Stimulated activated CD4-positive, alpha-beta T cell treated with anti-CD3 and anti-CD28 coated beads, Interleukin-1b, Interleukin-23, amount 100 ng/mL, for 1 hour (primary cell): ENCODE measurements at places on chromosomes 4 and X.

GRCh38 chr4:47741200-47741599, 96.7 kb downstream of the CORIN start:
- no peak for DNase-seq

DNA sequence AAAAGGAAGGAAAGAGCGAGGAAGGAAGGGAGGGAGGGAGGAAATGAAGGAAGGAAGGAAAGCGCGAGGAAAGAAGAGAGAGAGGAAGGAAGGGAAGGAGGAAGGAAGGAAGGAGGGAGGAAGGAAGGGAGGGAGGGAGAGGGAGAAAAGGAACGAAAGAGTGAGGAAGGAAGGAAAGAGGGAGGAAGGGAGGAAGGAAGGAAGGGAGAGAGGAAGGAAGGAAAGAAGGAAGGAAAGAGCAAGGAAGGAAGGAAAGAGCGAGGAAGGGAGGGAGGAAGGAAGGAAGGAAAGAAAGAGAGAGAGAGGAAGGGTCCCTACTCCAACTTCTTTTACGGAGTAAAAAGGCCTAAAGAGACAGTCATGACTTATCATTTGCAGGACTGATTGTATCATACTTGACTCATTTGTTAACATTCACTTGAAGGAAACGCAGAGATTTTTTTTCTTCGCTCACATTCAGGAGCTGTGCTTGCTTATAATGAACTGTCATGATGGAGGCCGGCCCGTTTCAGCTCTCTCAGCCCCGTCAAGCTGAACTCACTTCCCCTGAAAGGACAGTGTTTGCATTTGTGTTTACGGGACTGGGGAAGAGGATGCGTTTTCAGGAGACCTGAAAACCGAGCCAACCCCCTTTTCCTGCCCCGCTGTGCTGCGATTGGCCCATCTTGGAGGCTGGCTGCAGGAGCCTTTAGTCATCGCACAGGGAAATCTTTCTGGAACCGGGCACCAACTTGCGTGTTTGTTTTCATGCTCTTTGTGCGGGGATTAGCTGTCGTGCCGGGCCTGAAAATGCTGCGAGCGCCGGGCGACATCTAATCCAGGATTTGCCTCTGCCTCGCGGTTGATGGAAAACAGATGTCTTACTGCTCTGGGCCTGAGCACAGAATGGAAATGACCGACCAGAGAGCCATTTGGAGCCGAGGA, 17.8 kb downstream of the TRIM2 start:
- no peak for DNase-seq

- no peak for DNase-seq
Observed at GRCh38 chr4:55730280-55730931, 89.2 kb upstream of the EXOC1L start.

DNA sequence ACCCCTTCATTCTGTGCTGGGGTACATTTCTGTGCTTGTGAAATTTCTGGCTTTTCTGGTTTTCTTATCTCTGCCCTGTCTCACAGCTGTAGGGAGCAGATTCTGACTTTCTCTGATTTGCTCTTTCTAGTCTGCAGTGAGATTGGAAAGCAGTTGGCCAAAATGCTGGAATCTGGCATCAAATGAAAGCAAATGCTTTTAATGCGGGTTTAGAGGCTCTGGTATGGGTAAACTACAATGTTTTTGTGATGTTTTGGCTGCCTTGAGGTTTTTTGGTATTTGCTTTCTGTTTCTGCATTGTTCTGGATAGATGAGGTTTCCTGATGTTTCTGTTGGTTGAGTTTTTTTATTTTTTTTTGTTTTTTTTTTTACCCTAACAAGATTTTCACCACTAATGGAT, 23.8 kb downstream of the SMIM20 start:
- no peak for DNase-seq

GRCh38 chr4:18536428-18536827, 514.9 kb upstream of the LCORL start:
- no peak for DNase-seq

GRCh38 chrX:281166-281999, at the start of gene PLCXD1:
TSS of gene PLCXD1 (plus strand) at chrX:281381. CDS start at chrX:284188, 2,807 bp downstream.
- DNase-seq, result no peak

DNA sequence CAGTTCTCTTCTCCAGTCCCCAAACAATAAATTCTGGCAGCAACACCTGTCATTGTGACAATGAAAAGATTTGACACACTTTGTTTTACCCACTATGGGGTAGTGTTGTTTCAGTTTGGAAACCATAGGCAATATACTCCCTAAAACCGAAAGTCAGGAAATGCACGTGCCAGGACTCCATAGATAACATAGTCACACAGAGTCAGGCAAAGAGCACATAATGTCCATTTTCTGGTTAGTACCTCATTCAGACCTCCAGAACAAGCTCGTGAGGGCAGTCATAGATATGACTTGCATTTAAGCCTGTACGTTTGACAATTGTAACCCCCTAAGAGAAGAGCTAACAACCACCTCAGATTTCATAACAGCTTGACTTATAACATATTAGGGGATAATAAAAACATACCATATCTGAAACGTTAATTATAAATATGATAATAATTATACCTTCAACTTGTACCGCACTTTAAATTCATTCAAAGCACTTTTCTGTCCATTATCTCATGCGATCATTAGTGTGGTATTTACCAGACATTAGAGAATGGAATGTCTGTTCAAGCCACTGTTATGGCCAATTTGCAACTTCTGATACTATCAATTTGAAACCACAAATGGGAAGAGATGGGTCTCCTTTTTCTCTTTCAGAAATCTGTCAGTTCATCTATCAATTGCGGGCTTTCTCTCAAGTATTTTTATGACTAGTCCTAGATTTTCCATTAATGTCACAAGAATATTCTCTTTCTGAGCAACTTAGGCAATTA, 147.4 kb downstream of the LDB2 start:
- no peak for DNase-seq

GRCh38 chrX:80766916-80767315, 42.8 kb downstream of the BRWD3 start:
- DNase-seq, result no peak

DNA sequence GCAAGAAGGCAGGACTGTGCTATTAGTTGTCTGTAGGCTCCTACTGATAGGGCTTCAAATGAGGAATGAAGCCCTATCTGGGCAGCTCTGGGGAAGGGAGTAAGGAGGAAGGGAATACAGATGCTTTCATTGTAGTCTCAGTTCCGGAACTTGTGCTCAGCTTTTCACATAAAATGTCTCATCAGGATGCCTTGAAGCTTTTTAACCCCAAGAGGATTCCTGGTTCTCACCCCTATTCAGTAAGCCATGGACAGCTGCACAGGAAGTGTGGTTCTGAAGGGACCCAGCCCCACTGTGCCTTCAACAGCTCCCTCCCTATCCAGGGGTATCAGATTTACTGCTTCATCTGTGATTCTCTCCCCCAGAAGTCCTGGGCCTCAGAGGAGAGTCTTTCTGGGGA, 5.0 kb downstream of the ARMCX5 start:
- no peak for DNase-seq

- no peak for DNase-seq
Observed at GRCh38 chrX:28303486-28303885, 283.8 kb upstream of the IL1RAPL1 start.

- no peak for DNase-seq
Observed at GRCh38 chr4:87037671-87038334, 103.0 kb downstream of the AFF1 start.

DNA sequence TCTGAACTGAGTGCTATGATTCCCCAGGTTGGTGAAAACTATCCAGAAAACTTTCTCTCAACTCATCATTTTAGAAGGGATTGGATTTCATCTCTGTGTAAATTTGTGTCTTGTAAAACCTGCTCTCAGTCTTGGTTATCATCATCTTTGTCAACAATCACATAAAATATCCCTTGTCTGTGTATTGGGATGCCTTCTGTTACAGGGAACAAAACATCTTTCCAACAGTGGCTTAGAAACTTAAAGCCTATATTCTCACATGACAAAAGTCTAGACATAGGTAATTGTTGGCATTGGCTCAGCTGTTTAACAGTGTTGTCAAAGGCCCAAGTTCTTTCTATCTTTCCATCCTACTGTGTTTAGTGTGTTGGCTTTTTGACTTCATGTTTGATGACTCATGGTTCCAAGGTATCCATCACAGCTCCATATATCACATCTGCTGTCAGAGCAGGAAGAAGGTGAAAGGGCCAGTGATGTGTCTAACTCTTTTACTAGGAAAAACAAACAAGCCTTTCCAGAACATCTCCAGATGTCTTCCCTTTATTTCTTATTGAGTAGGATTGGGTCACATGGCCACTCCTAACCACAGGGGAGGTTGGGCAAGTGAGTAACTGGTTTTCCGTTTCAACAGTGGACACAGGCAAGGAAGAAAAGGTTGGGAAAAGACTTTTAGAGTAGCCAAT, 65.0 kb downstream of the PHEX start:
- DNase-seq, result no peak

GRCh38 chr4:77861495-77861894, 1.1 kb upstream of the MRPL1 start:
- DNase-seq, result no peak

DNA sequence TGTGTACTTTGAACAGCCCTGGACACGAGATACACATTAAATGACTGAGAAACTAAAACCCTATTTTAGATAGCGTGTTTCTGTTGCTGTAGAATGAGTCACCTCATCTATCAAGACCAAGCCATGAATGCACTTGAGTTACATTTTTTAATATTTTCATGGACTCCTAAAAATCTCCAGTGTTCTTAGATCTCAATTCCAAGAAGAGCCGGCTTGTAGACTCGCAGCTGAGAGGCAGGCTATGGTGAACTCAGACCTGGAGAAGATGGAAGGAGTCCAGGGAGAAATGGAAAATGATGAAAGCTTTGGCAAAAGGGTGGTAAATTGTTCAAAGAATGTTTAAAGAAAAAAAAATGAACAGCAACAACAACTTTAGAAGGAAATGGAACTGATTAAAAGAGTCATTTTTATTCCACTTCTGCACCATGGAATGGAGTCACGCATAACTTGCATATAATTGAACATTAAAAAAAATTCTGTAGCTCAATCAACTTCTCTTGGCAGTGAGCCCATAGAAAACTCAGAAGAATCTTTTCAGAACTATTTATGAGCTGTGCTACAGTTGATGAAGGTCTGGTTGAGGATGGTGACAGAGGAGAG, 129.8 kb downstream of the MXRA5 start:
- no peak for DNase-seq

GRCh38 chrX:12583543-12583942, 207.7 kb upstream of the PRPS2 start:
- no peak for DNase-seq
